SK-N-MC (cell line): ENCODE measurements at places on chromosomes 2 and 18.

DNA sequence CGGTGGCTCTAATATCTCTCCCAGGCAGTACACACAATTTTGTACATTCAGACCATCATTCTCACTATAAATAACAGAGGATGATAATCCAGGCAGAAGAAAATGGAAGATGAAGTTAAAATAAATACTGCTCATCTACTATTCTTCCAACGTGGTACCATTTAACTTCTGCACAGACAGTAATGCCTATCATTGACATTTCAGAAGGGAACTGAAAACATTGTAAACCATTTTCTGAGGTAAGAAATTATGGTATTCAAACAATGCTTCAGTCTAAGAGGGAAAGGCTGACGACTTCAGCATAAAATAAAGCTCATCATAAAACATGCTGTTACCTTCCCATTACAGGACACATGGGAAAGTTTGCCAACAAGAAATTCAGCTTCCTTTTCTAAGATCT lies 814.4 kb downstream of the NR4A2 start:
- no peak for DNase-seq

DNA sequence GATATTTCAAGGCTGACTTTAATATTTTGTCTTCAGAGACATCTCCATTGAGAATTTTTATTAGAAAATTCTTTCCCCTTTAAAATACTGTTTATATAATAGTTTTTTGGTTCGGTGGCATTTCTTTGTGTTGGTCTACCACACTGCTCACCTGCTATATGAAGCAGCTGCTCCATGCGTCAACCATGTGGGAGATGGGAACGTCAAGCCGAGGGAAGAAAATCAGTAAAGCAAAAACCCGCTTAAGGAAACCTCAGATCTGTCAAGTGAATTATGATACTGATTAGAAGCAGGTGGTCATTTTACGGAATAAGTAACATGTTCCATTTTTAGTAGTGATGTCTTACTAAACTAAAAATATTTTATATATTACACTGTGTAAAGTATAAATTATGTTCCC lies 5.6 kb upstream of the TMEM17 start:
- no peak for DNase-seq

GRCh38 chr2:85861180-85861579 lies 27.6 kb downstream of the ST3GAL5 start:
- no peak for DNase-seq

DNA sequence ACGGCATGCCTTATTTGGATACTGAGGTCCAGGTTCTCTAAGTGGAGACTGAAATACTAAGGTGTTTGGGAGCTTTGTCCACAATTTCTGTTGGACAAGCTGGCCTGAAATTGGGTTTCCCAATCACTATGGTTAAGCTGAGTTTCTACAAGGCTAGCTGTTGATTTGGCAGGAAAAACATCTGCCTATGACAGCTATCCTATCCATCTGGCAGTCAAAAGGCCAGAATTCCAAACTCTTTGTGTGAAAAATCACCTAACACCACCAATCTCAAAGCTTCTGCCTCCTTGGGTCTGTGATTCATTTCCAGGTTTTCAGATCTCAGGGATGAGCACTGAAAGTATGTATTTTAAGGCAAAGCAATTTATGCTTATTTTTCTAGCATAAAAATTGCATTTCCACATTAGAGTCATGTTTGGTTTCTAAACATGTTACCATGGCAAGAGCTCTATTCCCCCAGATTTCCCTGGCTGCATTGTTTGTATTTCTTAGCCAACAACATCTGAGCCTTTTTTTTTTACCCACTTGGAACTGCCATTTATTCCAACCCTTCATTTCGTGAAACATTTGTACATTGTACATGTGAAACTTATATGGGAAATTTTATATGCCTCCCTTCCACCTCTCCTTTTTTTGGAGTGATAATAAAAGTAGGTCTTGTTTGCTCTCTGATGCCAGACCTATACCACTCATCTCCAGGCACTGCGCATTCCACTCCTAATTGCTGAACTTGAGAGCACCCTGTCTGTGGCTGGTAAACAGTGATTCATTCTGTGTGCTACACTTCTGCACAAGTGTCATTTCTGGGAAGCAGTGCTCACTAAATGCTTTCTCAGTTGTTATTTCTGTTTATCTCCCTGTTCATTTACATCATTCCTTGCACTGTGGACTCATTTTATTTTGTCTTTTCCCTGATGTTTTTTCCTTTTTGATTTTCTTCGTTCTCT lies 15.9 kb upstream of the CCDC85A start:
- no peak for DNase-seq

DNA sequence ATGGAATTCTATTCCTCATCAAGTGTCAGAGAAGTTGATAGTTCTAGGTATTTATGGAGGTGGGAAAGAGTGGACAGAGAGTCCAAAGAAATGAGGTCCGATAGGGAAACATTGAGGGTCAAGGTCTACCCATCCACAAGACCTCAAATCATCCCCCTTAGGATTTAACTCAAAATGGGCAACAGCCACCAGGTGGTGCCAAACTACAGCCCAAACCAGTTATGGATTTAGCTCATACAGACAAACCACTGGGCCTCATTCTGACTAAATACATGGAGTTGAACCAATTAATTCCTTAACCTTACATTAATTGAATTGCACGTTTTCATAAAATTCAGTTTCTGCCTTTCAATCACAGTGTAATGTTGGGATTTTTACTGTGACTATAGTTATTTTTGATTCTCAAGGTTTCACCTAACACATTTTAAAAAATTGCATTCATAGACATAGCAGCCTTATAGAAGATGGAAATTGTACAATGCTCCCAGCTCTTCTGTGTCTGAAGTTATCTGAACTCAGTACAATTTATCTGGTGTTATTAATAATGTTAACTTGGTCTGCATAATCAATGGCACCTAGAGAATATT lies 98.2 kb upstream of the HNMT start:
- peak; percentile 62 for DNase-seq

DNA sequence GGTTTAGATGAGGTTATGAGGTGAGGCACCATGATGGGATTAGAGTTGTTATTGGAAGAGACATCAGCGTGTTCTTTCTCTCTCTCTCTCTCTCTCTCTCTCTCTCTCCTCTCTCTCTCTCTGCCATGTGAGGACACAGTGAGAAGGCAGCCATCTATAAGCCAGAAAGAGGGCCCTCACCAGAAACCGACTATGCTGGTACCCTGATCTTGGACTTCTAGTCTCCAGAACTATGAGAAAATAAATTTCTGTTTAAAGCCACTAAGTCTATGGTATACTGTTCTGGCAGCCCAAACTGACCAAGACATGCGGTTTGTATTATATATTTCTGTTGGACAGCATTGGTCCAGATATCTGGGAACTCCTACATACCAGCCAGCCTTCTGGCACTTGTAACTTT lies 3.5 kb upstream of the LIPG start:
- no peak for DNase-seq

GRCh38 chr18:9066358-9066757 lies 36.1 kb upstream of the NDUFV2 start:
- DNase-seq = no peak

GRCh38 chr2:2683606-2684224 lies 352.6 kb upstream of the MYT1L start:
- no peak for DNase-seq

DNA sequence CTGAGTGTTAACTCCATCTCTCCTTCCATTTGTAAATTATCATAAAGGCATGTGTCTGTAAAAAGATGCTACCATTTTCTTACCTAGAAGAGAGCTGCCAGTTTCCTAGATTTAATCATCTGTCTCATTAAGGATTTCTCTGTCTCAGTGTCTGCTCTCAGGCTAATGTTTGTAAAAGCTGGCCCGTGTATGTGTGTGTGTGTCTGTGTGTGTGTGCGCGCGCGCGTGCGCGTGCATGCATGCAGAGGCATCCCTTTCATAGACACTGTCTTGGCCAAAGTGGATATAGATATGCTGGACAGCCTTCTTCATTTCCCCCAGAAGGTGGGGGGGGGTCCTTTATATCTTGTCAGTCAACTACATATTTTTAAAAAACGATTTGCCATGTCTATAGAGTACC lies 18.9 kb downstream of the MGAT5 start:
- DNase-seq = no peak

- no peak for DNase-seq
These were observed 140.5 kb downstream of the TPGS2 start for GRCh38 chr18:36688020-36688965.

- no peak for DNase-seq
These were observed 531.0 kb upstream of the SETBP1 start for GRCh38 chr18:44149706-44150105.

DNA sequence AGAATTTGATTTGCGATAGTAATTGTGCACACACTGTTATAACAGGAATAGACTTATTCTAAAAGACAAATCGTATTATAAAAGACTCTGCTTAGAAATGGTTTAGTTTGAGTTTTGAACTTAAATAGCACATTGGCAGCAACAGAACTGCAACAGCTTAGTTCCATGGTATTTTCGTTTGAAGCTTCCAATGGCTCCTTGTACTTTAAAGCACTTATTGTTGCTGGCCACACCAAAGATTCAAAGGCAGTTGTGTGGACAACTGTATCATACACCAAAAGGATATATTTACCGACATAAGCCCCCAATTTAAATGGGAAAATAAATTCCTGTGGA lies 627 bp downstream of the WIPF1 start:
- DNase-seq = no peak

DNA sequence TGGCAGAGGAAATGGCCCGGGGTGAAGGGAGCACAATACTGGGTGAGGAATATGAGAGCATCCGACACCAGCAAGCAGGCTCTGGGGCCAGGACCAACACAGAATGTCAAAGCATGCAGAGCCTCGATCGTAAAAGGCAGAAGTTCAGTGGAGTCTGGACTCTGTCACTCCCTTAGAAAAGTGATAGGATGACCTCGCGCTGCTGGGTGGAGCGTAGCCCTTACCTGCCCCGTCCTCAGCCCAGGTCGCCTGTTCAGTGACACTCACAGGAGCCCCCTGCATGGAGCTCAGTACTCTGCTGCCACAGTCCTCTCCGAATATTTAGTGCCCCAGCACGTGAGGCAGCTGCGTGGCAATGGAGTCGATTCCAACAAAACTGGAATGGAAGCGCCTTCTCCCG lies 236.7 kb upstream of the MYT1L start:
- no peak for DNase-seq

DNA sequence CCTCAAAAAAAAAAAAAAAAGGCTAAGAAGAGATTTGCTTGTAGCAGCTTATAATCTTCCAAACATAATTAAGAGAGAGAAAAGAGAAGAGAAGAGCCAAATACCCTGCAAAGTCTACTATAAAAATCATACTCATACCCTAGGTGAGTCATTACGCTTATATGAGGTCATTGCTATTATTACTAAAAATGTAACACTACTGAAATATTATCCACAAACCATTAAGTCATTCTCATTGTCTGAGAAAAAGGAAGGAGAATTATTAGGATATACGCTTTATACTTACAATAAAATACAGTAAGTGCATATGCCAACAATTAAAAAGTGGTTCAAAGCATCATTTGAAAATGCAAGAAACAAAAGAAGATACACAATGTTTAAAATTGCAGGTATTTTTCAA lies 66.5 kb downstream of the COLEC12 start:
- DNase-seq = no peak

DNA sequence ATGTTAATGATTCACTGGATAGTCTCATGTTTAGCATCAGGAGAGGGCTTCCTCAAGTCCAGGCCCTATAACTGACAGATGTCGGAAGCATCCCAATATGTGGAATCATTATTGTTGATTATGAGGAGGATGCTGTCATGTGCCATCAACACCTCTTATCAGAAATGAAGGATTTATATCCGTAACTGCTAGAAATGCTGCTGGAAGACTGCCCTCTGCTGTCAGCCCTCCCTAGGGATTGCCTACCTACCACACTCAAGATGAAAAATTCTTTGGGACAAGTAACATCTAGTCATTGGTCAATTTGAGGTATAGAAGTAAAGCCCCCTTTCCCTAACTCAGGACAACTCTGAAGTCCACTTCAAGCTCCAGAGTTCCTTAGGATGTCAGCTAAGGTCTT lies 1166.5 kb upstream of the NXPH2 start:
- DNase-seq = no peak

- no peak for DNase-seq
These were observed 23.1 kb upstream of the FAHD2A start for GRCh38 chr2:95379371-95379831.

- DNase-seq = no peak
These were observed 168.8 kb downstream of the ZNF385B start for GRCh38 chr2:179692610-179693009.

DNA sequence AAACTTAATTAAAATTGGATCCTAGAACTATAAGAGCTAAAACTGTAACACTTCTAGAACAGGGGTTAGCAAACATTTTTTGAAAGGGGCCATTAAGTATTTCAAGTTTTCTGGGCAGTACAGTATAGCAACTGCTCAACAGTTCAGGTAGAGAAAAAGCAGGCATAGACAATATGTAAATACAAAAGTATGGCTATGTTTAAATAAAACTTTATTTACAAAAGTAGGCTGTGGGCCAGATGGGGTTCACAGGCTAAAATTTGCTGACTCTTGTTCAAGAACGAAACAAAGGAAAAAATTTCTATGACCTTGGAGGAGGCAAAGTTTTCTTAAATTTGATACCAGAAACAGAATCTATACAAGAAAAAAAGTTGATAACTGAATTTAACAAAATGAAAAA lies 114.5 kb downstream of the MEMO1 start:
- no peak for DNase-seq

DNA sequence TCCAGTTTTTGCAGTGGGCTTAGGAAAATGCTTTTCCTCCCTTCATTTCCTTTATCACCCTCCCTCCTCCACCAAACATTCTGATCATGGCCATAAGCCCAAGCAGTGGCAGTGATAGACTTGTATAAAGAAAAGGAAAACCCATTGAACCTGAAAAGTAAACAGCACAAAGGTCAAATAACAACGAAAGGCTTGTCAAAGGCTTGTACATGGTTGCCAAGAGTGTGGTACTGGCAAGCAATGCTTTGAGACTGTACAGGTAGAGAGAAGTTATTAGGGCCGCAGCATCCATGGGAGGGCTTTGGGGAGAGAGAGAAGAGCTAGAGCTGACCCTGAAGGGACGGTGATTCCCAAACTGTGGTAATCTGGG lies 2.1 kb upstream of the VWA3B start:
- no peak for DNase-seq

- DNase-seq = peak; percentile 82
These were observed 447.4 kb downstream of the EPHA4 start for GRCh38 chr2:221124532-221125240.

DNA sequence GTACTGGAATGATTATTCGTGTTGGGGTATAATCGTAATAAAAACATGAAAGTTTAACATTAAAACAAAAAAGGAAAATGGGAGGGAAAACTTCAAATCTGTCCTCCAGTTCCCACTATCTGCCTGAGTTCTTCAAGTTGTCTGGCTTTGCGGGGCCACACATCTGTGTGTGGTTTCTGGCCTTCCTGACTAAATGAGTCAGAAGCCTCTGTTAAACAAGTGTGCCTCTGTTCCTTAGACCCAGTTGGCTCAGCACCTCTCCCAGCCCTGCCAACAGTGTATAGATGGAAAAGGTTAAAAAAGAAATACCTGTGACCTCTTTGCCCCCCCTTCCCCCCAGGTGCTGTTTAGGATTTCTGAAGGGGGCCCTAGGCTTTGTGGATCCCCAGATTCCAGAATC lies 30.2 kb downstream of the XDH start:
- no peak for DNase-seq

GRCh38 chr2:23326330-23326729 lies 58.6 kb upstream of the KLHL29 start:
- DNase-seq = no peak
